ENCODE measurements at places on chromosomes 1 and 21. TPM values are rescaled to one million over a fixed set of nuclear protein-coding genes. Genes with fewer than 3 reads are reported as not detected.

- no peak for DNase-seq
These were observed 8.1 kb upstream of the PMVK start for GRCh38 chr1:154944401-154945159.

DNA sequence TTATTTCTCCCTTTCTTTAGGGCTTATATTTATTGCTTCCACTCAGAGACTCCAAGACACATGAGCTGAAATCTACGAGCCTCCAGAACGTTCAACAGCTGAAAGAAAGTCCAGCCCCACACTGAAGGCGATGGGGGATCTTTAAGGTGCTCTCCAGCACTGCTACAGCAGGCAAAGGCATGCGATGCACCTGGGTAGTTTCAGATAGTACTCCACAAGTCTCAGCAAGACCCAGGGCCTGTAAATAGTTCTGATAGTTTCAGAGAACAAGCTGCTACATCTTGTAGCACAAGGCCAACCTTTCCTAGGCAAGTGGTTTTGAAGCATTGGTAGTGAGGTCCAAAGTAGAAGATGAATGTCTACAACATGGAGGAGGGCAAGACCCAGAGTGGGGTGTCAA lies 2.2 kb upstream of the HSD3B1 start:
- no peak for DNase-seq

- no peak for DNase-seq
These were observed 22.4 kb upstream of the SRRM1 start for GRCh38 chr1:24620678-24621077.

DNA sequence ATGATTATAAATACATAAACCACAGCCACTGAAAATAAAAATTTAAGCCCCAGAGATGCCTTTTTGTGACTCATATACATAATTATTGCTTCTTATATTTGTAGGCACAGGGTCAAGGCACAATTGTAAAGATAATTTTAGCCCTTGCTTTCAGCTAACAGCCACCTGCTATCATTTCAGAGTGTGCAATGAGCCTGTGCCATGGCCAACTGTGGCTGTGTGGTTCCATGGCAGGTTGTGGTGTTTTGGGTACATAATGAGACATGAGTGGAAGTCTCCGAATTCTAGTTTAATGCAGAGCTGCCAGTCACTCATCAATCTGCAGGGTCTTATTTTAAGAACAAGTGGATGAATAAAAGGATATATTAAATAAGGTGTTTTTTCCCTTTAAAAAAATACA lies 346.9 kb upstream of the SNX7 start:
- DNase-seq: no peak

GRCh38 chr1:93519199-93519829 lies 71.4 kb downstream of the FNBP1L start:
- no peak for DNase-seq

- DNase-seq: no peak
These were observed 55.0 kb downstream of the SLC35D1 start for GRCh38 chr1:66998972-66999371.

DNA sequence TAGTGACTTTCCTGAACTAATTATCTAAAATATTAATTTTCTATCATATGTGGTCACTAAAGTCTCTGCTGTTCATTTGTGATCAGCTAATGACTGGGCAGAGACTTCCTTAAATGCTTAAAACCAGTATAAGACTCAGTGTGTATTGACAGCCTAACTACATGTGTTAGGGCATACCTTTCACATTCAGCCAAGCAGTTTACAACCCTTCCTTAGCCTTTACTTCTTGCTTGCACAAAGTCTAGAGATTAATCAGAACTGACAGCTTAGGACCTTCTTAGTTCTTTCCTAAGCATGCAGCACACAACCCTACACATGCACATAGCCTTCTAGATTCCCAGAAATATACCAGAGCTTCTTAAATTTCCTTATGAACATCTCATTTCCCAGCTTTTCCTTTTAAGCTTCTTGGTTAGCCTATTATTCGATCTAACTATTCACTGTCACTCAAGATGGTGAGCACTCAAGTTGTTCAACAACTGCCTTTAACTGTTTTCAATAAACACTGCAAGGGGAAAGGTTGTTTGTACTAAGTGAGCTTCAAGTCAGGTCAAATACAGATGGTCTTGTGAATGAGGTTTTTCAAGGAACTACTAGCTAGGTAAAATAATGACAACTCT lies 13.4 kb downstream of the EYA3 start:
- no peak for DNase-seq

DNA sequence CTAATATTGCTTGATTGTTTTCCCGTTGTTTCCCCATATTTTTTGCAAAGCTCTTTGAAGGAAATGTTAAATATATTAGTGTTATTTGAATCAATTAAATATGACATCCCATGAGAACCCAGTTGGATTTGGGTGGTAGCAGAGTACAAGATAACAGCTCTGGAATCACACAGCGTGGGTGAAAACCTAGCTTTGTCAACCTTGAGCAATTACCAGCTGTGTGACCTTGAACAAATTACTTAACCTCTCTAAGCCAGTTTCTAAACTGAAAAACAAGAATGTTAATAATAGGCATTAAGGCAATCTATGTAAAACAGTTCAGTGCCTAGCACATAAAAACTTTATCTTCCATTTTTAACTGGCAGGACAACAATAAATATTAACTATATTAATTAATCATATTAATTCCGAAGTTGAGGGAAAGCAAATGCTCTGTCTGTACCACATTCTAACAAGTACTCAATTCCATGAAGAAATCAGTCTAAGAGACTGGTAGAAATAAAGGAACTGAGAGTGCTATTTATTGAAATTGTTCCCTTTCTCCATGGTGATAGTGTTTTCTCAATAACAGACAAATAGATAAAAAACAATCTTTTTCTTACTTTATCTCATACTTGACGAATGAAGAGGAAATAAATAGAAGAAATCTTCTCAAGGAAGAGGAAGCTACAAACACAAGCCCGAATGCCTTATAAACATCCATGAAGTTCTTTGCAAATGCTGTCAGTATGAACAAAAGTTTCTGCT lies 27.0 kb downstream of the DNASE2B start:
- DNase-seq: no peak

DNA sequence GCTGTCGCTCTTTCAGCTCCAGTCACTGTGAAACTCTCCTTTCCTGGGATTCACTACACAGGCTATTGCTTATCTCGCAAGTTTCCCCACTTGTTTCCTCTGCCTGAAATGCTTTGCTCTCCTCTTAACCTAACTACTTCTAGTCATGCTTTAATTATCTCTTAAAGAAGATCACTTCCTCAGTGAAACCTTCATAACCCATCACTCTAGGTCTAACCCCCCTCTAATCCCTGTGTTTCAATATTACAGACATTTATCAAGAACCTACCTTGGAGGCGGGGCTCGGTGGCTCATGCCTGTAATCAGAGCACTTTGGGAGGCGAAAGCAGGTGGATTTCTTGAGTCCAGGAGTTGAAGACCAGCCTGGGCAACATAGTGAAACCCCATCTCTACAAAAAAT lies 16.7 kb upstream of the ZNF644 start:
- no peak for DNase-seq

- no peak for DNase-seq
These were observed 95.0 kb downstream of the EPHB2 start for GRCh38 chr1:22805672-22806038.

DNA sequence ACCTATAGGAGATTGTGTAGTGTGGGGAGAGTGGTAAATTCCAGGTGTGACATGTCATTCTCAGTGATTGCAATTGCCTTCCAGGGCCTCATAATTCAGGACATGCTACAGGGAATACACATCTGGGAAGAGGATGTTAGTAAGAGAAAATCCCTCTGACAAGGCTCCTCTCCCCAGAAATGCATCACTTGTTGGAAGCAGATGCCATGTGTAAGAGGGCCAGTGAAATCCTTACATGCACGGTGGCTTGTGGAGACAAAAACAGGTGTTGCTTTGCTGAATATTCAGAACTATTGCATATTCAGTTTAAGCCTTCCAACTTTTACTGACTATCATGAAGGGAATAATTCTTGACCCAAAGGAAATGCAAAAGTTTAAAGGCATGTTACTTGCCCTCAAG lies 503.4 kb downstream of the NEGR1 start:
- DNase-seq: no peak

DNA sequence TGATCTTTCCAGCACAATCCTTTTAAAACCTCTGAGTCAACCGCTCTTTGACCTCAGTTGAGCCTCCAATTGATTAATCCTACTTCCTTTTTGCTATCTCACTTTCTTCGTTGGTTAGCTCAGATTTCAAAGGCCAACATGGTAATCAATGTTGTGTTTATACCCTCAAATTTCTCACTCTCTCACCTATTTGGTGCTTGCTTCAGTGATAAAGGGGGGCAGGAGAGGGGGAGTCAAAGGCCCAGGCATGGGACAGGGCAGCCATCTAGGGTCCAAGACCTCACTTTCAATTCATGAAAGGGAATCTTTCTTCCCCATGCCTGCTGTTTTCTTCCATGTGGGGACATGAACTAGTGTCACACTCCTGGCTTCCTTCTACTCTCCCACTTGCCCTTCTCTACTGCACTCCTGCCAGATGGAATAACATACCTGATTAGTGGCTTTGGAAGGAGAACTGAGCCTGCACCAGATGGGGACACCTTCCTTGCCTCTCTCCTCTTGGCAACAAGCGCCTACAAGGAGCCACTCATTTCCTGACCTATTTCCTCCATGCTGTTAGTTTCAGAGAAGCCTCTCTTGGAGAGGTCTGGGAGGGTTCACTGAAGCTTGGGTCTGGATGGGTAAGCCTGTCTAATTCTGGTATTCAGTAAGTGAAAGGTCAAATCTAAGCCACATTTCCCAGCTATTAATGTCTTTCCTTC lies 73.3 kb upstream of the ARHGAP29 start:
- DNase-seq: no peak

GRCh38 chr1:6259491-6260362 lies 1.2 kb downstream of the GPR153 start:
- peak; percentile 84 for DNase-seq

GRCh38 chr21:45740491-45741357 lies 97.2 kb downstream of the PCBP3 start:
- no peak for DNase-seq

GRCh38 chr1:55203064-55203463 lies 12.1 kb downstream of the USP24 start:
- DNase-seq: no peak

- no peak for DNase-seq
These were observed 91.2 kb upstream of the JUN start for GRCh38 chr1:58874757-58875755.

- DNase-seq: no peak
These were observed 235.4 kb upstream of the KAZN start for GRCh38 chr1:14363036-14363590.

GRCh38 chr1:223796210-223796609 lies 49.5 kb downstream of the TP53BP2 start:
- no peak for DNase-seq

- no peak for DNase-seq
These were observed 82.4 kb downstream of the FAF1 start for GRCh38 chr1:50877641-50878040.

DNA sequence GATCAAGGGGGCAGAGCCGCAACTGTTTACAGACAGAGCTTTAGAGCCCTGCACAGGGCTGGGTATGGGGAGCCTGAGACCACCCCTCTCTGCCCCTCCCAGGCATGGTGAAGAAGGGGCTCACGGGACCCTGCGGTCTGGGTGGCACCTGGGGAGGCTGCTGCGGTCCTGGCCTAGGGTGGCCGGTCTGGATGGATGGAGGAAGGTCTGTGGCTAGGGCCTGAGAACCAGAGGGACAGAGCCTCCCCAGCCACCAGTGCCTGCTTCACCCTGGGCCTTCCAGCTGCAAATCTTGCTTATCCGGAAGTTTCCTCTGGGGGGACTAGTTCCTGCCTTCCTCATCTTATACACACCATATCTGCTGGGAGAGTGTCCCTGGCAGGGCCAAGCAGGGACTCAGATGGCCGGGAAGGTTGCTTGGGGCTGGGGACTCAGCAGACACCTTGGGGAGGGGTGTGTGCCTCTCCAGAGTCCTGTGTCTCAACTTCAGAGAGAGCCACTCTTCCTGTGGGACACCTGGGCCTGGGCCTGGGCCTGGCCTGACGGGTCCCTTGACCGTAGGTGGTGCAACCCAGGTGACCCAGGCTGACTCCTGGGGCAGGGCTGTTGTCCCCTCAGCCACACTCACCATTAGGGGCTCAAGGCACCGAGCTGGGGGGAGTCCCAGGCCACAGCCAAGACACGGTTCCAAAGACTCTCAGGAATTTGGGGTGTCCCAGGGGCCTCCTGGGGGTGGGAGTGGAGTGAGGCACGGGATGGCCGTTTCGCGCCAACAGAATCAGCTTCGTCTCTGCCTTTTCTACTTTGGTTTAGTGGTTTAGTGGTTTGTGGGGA lies 52.0 kb upstream of the ACTRT2 start:
- DNase-seq: no peak

GRCh38 chr1:58789996-58790660 lies 6.3 kb upstream of the JUN start:
- no peak for DNase-seq

DNA sequence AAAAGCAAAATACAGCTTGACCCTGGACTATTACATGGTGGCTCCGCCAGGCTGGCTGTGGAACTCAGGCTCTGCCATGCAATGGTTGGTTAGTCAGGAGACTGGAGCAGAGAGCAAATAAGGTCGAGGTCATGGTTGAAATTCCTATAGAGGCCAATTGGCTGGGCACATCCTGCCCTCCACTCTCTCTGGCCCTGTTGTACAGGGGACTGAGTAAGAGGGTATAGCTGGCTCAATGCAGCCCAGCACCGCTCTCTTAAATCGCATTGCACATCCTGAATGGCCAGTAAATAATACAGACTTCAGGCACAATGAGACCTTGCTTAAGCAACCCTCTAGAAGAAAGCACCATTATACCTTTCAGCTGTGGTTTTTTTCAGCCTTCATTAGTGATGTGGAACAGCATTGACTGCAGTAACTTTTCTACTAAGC lies 59.3 kb upstream of the PPP2R5A start:
- DNase-seq: no peak

DNA sequence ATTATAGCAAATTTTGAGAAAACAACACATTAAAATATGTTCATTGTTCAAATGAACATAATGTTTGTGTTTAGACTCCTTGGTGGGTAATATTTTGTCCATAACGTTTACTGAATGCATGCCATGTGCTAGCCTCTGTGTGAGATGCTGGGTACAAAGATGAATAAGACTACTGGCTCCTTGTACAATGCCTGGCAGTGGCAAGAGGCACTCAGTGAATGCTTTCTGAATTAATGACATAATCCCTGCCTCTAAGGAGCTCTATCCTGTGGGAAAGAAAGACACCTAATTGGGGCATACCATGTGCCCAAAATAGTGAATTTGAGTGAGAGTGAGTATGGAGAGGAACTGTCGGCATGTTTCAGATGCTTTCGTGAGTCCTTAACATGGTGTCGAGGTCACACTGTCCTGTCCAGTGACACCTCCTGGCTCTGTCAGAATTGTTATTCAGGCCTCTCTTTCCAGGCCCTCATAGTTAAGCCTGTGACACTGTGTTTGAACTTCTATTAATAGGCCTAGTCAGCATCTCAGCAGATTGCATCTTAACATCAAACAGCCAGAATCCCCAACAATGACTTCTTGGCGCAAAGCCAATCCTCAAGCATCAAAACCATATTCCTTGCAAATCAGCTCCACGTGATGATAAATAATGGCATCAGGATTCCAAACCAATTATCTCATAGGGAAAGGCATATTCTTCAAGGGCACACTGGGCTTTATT lies 32.8 kb upstream of the S1PR1 start:
- DNase-seq: no peak

GRCh38 chr1:198352975-198353695 lies 187.3 kb downstream of the ATP6V1G3 start:
- no peak for DNase-seq

ENSA gene
- 373 TPM for total RNA-seq

DIO1 gene
- not detected for total RNA-seq

RAVER2 gene
- 8.0 TPM for total RNA-seq

RGS13 gene
- total RNA-seq: not detected

FCRL4 gene
- total RNA-seq: not detected

RIMKLA gene
- 0.26 TPM for total RNA-seq

SYPL2 gene
- total RNA-seq: 0.38 TPM

FAM72C gene
- 0.57 TPM for total RNA-seq

LRRC38 gene
- 1.2 TPM for total RNA-seq

CD247 gene
- 0.27 TPM for total RNA-seq

Measured in lower leg skin (tissue), 4 donors.